ENCODE measurements at places on chromosomes 7 and 10.

- no peak for DNase-seq
Measured at GRCh38 chr7:158606129-158606528, 18.5 kb upstream of the PTPRN2 start.

GRCh38 chr7:114405427-114405826 is 9.2 kb upstream of the FOXP2 start:
- no peak for DNase-seq

- DNase-seq: no peak
Measured at GRCh38 chr10:97612386-97612785, 20.9 kb downstream of the MORN4 start.

GRCh38 chr10:47186941-47187340 is 113.1 kb upstream of the GDF10 start:
- no peak for DNase-seq

DNA sequence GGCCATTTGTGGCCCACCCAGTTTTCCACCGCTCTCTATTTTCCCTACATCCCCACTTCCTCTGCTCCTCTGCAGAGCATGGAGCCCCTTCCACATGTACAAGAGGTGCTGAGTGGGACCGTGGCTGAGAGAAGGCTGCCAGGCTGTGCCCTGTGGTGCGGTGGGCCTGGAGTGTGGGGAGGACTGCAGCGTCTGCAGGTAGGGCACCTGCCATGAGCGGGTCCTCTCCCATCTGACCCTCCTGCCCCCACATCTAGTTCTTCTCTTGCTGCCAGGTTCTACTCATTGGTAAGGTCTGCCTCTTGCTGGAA is 145.6 kb upstream of the FAM20C start:
- no peak for DNase-seq

GRCh38 chr10:74433993-74434392 is 283.0 kb downstream of the ADK start:
- DNase-seq: no peak

- no peak for DNase-seq
Measured at GRCh38 chr7:29013082-29013695, 55.1 kb upstream of the TRIL start.

DNA sequence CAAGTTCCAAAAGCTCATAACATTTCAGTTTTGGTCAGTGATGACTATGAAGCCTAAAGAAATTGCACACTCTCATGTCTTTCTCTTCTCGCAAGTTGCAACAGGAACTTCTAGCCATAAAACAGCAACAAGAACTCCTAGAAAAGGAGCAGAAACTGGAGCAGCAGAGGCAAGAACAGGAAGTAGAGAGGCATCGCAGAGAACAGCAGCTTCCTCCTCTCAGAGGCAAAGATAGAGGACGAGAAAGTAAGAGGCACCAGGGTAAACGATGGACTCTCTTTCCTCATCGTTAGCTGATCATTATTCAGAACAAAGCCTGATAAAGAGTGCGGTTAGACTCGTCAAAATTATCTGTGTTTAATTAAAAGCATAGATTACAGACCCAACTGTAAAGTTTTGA is 94.7 kb downstream of the HDAC9 start:
- no peak for DNase-seq

DNA sequence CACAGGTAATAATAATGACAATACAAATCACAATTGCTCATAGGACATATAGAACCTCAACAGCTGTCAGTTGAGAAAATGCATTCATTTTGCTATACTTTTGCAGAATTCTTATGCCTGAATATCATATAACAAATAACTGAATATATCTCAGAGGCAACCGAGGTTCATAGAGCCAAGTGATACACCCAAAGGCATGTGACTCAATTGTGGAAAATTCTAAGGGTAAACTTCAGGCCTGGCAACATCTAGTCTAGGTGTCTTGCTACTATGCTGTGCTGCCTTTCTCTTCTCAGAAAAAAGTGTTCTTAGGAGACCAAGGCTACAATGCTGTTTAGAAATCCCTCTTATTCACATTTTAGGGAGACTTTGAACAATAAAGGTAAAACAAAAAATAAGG is 270.7 kb downstream of the BAMBI start:
- no peak for DNase-seq

DNA sequence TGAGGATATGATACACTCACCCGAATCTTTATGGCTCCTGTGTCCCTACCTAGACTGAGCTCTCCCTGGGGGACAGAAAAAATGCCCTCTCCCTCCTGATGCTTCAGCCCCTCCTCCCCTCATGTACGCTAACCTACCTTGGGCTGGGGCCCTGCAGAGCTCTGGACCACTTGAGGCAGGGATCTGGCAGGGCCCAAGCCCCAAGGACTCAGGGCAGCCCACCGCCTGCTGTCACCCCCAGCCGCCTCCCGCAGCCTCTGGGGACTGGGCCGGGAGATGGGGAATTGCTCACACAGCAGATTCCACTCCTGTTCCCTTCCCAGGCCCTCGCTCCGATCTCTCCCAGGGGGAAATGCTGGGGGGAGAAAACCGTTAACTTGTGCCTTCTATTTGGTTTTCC is 32.9 kb upstream of the LBX1 start:
- no peak for DNase-seq

DNA sequence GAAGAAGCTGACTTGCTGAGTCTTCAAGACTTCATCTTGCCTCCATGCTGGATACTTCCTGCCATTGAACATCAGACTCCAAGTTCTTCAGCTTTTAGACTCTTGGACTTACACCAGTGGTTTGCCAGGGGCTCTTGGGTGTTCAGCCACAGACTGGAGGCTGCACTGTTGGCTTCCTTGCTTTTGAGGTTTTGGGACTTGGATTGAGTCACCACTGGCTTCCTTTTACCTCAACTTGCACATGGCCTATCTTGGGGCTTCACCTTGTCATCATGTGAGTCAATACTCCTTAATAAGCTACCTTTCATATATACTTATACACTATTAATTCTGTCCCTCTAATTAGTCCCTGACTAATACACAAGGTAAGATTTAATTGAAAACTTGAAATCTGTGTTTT is 361.7 kb upstream of the SEMA3C start:
- no peak for DNase-seq

GRCh38 chr7:37118004-37118403 is 330.7 kb downstream of the ELMO1 start:
- DNase-seq: no peak

DNA sequence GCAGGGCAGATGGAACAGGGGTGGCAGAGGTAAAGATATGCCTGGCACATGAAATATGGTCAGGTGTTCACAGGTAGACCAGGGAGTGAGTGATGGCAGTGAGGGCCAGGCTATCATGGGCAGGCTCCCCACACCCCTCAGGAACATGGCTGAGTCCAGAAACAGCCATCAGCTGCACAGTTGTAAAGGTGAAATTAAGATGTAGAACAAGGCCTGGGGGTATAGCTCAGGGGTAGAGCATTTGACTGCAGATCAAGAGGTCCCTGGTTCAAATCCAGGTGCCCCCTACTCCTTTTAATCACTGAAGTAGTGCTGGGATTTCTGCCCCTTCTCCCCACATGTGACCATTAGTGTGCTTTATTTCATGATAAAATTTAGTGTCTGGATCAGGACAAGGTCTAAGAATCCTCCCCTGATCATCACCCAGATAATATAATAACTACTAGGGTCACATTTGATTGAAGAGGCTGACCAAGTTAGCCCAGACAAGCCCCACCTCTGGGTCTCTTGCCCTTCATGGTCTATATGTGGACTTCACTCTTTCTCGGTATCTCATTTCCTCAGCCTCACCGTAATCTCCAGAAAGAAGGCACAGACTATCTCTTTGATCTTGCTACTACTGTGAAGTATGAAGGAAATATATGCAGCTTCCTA is 69.0 kb downstream of the ZNF783 start:
- no peak for DNase-seq

GRCh38 chr10:46559231-46559671 is 2.8 kb upstream of the GPRIN2 start:
- no peak for DNase-seq

- no peak for DNase-seq
Measured at GRCh38 chr7:29494350-29494749, 69.3 kb upstream of the PRR15 start.

DNA sequence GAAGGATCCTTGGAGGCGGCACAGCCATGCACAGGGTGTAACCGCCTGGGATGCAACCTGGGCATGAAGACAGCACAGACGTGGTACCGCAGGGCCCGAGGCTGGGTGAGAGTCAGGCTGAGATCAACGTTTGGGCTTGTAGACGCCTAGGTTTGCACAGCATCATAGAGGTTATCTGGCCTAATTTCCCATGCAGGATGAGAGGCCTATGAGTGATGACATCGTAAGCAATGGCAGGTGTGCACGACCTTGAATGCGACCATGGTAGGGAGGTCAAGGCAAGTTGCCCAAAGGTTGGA is 7.5 kb downstream of the CALML3 start:
- no peak for DNase-seq

- no peak for DNase-seq
Measured at GRCh38 chr7:30168835-30169573, 34.2 kb downstream of the MTURN start.

- DNase-seq: no peak
Measured at GRCh38 chr10:11742009-11742778, at the start of gene ECHDC3. TSS of gene ECHDC3 (plus strand) at chr10:11742382. CDS start at chr10:11742577, 195 bp downstream.

- no peak for DNase-seq
Measured at GRCh38 chr10:6964543-6964942, 384.5 kb upstream of the PRKCQ start.

DNA sequence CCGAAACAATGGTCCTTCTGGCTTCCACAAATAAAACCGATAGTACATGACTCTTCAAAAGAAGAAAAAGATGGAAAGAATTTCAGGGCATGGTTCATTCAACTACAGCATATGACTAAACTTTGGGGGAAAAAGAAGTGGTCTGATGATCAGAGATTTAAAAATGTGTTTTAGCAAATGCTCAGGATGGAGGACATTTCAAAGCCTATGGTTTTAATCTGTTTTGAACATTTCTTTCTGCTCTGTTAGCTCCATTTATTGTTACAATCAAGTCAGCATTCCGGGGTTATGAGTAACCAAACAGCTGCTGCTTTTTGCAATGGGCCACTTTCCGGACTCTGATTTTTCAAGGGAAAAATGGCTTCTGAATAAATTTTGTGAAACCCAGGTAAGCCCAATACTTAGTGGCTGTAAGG is 142.4 kb downstream of the CUBN start:
- no peak for DNase-seq

DNA sequence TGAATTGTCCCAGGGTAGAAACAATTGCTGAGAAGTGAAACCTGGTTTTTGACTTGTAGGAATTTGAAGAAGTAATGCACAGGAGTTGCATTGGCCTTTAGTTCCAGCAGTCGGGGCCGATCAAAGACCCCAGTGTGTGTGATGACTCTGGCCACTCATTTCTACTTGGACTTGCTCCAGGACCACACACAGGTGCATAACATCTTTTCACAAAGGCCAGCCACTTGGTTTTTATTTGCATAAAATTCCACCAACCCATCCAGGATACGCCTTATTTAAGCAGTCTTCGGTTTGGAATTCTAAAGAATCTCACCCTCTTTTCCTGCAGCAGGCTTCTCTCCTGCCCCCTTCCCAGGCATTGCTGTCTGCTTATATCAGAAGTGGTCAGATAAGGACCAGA is 162.0 kb upstream of the HABP2 start:
- no peak for DNase-seq

DNA sequence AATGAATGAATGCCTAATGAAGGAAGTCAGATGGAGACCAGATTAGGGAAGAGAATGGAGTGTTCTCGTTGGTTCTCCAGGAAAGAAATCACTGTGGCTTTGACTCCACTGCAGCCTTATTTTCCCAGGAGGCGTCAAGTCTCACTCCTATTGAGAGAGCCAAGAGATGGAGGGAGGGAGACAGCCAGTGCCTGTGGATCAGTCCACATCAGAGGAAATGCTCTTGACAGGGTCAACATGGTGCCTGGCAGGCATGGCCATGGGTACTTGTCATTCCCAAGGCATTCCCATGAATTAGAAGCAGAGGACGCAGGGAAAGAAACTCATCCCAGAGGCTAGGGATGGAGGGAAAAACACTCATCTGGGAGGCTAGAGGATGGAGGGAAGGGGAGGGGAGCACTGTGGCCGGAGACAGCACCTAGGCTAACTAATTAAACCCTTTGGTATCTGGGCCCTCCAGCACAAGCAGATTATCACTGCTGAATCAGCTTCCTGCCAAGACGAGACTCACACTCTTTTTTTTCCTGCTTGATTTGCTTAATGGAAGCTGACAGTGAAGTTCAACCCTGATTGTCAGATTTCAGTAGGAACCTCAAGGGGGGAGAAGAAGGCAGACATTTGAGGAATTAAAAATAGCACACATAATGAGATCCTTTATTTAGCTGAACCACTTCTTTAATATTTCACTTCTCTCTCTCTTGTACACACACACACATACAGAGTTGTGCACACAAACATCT is 1233.2 kb upstream of the AUTS2 start:
- no peak for DNase-seq

DNA sequence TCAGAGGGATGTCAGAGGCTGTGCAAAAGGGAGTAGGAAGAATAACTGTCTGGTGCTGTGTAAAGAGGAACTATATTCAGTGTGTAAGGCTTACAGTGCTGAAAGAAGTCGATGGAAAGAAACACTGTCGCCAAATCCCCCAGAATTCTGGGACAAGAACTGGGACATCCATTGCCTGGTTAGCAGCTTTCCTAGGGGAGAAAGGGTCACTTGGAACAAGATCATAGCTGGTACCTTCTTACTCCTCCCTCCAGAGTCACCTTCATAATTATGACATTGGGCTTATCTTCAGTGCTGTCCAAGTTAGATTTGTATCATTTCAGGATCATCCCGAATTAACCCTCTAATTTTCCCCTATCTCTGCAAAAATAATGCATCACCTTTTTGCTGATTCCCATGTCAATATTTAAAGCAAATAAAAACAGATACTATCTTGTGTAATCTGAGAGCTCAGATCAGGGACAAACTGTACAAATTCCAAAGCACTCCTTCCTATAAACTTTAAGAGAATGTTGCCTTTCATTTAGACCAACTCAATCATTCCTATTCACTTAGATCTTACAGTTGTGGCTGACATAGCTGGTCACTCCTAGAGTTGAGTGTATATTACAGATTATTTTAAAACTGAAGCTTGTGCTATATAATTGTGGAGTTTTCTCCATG is 96.5 kb downstream of the DNAH11 start:
- no peak for DNase-seq

DNA sequence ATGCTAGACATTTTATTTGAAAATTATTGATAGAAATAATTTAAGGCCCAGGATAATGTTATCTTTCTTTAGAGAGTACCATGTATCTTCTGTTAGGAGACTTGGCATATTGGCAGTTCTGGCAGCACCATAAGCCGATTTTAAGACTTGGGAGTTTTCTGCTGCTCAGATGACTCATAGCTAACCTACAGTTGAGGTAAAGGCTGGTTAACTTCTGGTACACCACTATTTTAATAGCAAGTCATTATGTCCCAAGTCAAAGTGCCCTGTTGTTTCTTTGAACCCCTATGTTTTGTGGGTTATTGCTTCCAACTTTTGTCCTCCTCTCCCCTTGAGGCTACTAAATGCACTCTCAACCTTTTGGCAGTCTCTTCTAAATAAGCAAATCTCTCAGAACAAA is 25.2 kb downstream of the ATRNL1 start:
- DNase-seq: no peak

- DNase-seq: no peak
Measured at GRCh38 chr7:47026780-47027361, 555.0 kb downstream of the TNS3 start.

GRCh38 chr7:138842111-138842510 is 44.1 kb upstream of the ATP6V0A4 start:
- DNase-seq: no peak

- no peak for DNase-seq
Measured at GRCh38 chr7:35365523-35365922, 111.6 kb upstream of the TBX20 start.

Data from NCI-H187 (cell line).